AG04450 (cell line): ENCODE measurements at places on chromosomes 1 and 21.

GRCh38 chr1:210978316-210978973, 155.5 kb downstream of the KCNH1 start:
- DNase-seq: no peak

DNA sequence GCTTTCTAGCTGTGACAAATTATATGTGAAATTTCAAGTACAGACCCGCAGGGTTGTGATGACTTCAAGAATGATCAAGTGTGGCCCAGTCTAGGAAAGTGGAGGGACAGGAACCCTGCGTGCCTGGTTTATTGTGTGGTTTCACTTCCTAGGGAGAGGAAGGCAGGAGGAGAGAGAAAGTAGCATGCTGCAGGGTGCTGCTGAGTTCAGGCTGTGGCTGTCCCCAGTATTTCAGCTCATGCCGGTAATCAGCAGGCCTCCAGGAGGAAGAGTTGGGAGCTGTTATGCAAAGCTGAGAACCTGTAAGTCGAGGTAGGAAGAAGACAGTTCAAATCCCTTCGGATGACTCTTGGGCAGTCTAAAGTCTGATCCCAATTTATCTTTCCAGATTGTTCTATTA, 140.4 kb downstream of the ROR1 start:
- DNase-seq: no peak

DNA sequence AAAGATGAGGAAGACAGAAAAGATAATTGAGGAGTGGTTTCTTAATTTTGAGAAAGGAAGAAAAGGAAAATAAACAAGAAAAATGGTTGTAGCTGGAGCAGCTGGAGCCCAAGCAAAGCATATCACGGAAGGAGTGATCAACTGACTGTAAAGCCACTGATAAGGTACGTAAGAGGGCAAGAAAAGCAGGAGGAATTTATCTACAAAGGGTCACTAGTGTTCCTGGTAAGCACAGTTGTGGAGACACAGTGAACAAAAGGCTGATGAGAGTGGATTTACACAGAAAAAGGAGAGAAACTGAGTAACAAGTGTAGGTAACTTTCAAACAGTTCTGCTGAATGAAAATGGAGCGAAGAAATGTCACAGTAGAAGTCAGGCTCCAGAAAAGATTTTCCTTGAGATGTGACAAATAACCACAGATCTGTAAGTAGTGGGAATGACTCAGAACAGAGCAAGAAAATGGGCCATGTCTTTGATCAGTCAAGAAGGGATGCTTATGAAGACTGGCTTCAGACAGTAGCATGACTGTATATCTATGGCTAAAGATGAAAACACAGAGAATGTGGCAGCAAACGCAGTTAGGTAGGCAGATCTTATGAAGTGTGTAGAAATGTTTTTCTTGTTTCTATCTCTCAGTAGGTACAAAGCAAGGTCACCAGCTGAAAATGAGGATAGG, 45.6 kb upstream of the RBM34 start:
- no peak for DNase-seq

- DNase-seq: no peak
Measured at GRCh38 chr1:204684206-204684570, 1.4 kb downstream of the LRRN2 start.

- no peak for DNase-seq
Measured at GRCh38 chr1:188129856-188130838, 1301.4 kb downstream of the PLA2G4A start.

GRCh38 chr1:207049974-207050391, 1.0 kb downstream of the YOD1 start:
- no peak for DNase-seq

- DNase-seq: no peak
Measured at GRCh38 chr1:103373991-103374390, 151.5 kb upstream of the RNPC3 start.
